ENCODE measurements at places on chromosomes 13 and 19.
A peak's percentile ranks its signal among the peaks of the same experiment; 100 is the strongest.

GRCh38 chr19:35269438-35270117, 816 bp downstream of the USF2 start:
- no peak for DNase-seq

GRCh38 chr19:33437821-33438671, 64.5 kb downstream of the CEBPG start:
- peak; percentile 38 for DNase-seq

- DNase-seq = no peak
These were observed 88.3 kb downstream of the DHRS12 start for GRCh38 chr13:51715613-51716012.

DNA sequence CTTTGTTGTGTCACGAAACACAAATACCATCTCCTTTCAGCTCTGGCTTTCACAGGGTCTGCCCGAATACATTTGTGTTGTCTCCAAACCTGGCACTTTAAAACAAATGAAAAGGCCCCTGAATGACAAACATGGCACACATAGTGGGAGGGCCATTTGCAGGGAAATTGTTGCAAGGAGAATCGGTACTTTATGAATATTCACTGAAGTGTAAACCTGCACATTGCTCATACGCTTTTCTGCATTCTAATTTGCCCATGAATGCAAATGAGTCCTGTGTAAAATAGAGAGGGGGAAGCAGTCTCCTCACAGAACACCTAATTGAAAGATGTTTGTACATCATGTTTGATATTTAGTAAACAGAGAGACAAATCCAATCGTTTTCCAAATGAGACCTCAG, 82.7 kb upstream of the PCDH8 start:
- no peak for DNase-seq

- no peak for DNase-seq
These were observed 342.2 kb downstream of the DACH1 start for GRCh38 chr13:71524613-71525304.

DNA sequence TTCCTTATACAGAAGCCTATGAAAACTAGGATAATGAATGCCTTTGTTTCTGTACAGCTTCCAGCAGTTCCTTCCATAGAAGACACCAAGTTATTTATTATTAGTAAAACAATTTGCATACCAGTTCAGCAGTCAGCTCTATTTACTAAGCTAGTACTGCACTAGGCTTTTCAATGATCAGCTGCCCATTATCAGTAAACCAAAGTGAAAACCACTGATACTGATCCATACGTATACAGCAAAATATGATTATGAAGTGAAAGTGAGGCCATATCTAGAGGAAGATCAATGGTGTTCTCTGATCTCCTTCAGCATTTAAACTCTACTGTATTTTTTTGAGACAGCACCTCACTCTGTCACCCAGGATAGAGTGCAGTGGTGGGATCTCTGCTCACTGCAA, 3.2 kb downstream of the TPT1 start:
- DNase-seq = no peak

DNA sequence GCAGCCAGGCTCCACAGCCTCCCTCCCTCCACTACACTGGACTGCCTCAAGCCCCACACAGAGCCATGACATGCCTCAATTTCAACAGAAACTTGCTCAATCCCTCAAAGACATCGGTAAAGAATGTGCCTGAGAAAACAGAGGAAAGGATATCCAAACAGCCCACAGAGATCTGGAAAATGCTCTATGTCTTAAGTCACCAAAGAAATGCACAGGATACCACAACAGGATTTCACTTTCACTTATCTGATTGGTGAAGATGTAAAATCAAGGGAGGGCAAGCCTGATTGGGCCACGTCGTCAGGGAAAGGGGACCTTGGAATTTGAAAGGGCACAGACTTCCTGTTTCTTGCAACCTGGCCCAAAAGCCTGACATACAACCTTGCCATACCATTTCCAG, 14.2 kb downstream of the CACNA1A start:
- DNase-seq = no peak

DNA sequence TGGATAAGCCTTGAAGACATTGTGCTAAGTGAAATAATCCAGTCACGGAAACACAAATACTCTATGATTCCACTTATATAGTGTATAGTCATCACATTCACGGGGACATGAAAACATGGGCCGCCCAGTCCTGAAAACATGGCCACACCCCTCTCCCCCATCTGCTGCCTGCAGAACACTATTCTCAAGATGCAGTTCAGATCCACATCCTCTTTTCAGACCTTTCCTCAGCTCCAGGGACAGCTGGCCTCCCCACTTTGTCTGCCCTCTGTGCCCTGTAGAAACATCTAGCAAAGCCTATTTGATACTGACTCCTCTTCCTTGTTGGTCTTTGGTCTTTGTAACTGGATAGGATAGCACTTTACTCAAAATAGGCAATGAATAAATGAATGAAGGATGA, 8.3 kb downstream of the RFX2 start:
- no peak for DNase-seq

DNA sequence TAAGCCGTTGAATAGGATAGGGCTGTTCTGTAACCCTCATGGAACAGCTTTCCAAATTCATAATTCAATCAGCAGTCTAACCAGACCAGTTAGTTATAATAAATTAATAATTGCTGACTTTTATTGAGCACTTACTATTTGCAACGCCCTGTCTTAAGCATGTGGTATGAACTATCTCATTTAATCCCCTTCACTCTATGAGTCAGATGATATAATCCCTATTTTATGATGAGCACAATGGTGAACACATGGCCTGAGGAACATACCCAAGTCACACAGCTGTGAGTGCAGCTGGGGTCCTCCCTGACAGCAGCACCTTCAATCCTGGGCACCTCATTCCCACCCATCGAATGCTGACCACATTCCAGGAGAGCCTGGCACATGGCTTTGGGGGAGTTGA, 28.0 kb upstream of the SACS start:
- DNase-seq = no peak

- no peak for DNase-seq
These were observed 58.5 kb upstream of the SLITRK1 start for GRCh38 chr13:83940742-83941141.

DNA sequence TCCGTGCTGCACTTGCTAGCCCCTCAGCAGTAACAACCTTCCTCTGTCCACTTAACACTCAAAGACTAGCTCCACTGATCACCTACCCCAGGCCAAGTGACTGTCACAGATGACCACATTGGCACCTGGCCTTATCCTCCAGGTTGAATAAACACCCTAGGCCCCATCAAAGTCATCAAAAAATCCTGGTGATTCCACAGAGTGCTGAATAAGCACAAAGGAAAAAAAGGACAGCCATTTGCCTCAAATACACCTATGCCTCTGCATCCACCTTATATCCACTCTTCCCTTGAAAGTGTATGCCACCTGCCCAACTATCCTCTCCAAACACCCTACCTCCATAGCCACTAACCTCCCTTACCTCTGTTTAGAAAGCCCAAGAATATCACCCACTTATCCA, 2.7 kb downstream of the ZNF154 start:
- DNase-seq = peak; percentile 12

DNA sequence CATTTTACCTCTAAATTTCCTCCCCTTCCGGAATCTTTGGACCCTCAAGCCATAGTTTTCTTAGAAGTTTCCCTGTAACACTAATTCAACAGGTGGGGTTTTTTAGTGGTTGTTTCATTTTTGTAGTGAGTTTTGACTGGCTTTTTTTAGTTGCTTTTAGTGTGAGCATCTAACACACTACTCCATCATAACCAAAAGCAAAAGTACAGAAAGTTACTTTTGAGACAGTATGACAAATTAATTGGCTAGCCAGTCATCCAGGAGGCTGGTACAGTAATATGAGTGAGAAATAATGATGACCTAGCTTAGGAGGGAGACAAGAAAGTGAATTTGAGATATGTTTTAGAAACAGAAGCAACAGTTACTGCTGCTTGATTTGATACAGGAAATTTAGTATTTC, 71.5 kb downstream of the DNAJC15 start:
- DNase-seq = no peak

GRCh38 chr13:90708128-90708527, 639.4 kb upstream of the MIR17HG start:
- DNase-seq = no peak

- DNase-seq = no peak
These were observed 87.3 kb downstream of the FNDC3A start for GRCh38 chr13:49063011-49063410.

- DNase-seq = no peak
These were observed 18.8 kb downstream of the SMG9 start for GRCh38 chr19:43735957-43736356.

DNA sequence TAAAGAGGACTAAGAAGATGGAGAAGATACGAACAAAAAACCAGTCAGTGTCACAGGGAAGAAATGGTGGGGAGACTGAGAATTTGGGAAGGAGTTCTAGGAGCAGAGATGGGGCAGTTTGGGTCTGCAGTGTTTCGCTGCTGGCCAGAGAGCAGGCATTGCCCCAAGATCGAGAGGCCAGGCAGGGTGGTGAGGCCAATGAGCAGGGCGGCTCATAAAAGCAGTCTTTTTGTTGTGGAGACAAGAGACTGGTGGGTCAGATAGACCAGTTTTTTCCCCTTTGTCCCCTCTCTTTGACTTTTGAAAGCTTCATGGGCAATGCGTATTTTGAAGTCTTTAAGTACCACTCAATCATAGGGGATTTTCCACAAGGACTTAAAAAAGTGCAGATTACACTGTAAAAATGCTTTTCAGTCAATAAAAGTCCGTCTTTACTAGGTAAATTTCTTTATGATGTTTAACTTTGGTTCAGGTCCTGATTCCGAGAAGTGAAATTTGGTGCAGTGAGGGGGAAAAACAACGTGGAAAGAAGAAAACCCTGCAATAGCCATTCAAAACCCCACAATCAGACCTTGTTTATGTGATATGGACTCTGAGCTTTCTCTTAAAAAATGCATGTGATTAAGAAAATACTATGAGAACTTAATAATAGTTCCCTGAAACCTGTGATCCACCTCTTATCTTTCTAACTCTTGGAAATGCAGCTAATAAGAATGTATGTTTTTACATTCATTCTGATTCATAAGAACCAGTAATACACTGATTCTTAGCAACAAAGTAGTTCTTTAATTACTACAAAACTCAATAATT, 338.9 kb downstream of the KLF5 start:
- no peak for DNase-seq

GRCh38 chr13:100835695-100836094, 161.1 kb upstream of the TMTC4 start:
- DNase-seq = no peak

DNA sequence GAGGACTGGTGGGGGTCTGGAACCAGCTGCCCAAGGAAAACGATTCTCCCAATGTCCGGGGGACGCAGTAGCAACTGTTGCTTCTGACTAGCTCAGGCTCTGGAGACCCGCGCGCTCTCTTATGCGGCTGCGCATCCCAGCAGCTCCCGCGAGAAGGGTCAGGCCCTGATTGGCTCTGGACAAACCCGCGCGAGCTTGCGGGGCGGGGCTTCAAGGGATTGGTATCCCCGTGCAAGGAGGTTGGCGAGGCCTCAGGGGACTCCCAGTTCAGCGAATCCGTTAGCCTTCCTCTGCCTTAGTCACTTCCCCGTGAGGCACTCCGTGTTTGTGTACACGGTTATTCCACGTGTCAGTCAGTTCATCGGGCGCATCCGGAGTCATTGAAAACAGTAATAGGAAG, 20.2 kb downstream of the SIGLECL1 start:
- DNase-seq = no peak

GRCh38 chr19:604355-604754, 14.7 kb downstream of the HCN2 start:
- DNase-seq = no peak

- no peak for DNase-seq
These were observed 12.9 kb downstream of the TMEM143 start for GRCh38 chr19:48350856-48351255.

DNA sequence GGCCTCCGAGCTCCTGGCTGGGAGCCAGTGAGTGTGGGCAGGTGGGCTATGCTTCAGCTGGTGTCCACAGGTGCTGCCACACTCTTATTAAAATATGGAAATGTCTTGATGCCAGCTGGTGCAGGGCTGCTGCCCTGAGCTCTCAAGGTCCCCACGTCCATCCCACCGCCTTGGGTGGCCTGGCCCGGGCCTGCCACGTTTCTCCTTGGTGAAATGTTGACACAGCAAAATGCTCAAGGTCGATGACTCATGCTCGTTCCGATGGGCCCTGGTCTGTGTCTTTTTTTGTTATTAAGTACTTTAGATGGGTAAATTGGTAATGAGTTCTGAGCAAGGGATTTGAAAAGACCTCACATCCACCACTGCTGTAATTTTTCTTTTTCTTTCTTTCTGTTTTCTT, 524.7 kb downstream of the MYO16 start:
- no peak for DNase-seq

GRCh38 chr13:60494296-60494695, 97.3 kb downstream of the TDRD3 start:
- DNase-seq = no peak

DNA sequence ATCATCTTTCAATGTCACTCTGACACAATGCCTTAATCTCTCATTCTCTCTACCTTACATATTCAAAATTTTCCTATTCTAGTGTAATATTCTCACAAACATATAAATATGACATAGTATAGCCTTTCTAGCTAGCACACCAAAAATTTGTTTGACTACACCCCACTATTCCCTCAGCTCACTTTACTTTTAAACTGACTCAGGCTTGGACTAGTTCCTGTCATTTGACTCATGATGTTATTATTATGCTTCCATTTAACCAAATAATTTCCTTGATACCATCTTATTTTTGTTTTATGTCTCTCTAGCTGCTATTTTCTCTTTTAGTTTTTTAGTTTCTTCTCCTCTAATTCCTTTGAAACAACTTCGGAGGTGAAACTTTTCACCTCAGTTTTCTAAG, 1745.6 kb upstream of the PCDH20 start:
- no peak for DNase-seq

DNA sequence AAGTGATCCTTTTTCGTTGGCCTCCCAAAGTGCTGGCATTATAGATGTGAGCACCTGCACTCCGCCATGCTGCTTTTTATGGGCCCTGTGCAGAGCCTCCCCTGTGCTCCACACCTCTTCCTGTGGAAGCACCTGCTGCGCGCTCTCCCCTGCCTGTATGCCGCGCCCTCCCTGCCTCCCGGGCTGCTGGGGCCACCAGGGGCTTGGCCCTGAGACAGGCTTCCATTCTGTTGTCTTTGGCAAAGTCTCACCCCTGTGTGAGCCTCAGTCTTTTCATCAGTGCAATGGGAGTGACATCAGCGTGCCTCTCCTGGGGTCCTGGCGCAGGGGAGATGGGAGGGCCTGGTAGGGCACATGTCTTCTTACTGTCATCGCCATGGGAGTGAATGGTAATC, 1.3 kb downstream of the FAM174C start:
- no peak for DNase-seq

GRCh38 chr19:51018745-51019543, 565 bp downstream of the KLK10 start:
- DNase-seq = no peak

- DNase-seq = no peak
These were observed 35.1 kb downstream of the ZNF433 start for GRCh38 chr19:12000152-12000981.

- DNase-seq = no peak
These were observed 757 bp downstream of the FBN3 start for GRCh38 chr19:8148410-8149260.

DNA sequence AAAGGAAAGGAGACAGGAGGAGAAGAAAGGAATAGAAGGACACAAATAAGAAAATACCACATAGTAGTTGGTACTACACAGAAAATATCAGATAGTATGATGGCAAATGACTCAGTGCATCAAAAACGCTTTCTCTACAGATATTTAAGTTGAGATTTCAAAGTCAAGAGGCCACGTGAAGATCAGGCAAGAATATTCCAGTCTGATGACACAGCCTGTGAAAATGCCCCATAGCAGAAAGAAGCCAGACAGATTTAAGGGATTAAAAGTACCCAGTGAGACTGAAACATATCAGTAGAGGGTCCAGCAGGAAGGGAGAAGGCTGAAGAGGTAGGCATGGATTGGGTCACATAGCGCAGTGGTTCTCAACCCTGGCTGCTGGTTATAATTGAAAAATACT, 113.7 kb downstream of the VWA8 start:
- DNase-seq = no peak

All from RWPE2 (cell line).